ENCODE measurements at places on chromosomes 7 and 10. TPM values are rescaled to one million over a fixed set of nuclear protein-coding genes. Genes with fewer than 3 reads are reported as not detected.

- no peak overlapping the region for H3K4me3 ChIP-seq
- H3K27ac ChIP-seq, result no peak overlapping the region
- H3K36me3 ChIP-seq, result no peaks in the 10 kb centered on the region
- H3K27me3 ChIP-seq, result peaks cover 2% of the 10 kb centered on the region
Observed at GRCh38 chr7:158422887-158423560, 164.6 kb downstream of the PTPRN2 start.

The STEAP1B gene
- total RNA-seq, result not detected

- H3K4me3 ChIP-seq, result no peak overlapping the region
- peaks cover 11% of the 10 kb centered on the region for H3K4me1 ChIP-seq
- no peak for DNase-seq
- peaks cover 17% of the 10 kb centered on the region for H3K36me3 ChIP-seq
- no peaks in the 10 kb centered on the region for H3K27me3 ChIP-seq
Observed at GRCh38 chr7:135201350-135201749, 10.0 kb downstream of the WDR91 start.

GRCh38 chr7:157573244-157573643 lies 236.4 kb downstream of the DNAJB6 start:
- no peak overlapping the region for H3K27ac ChIP-seq
- peaks cover 38% of the 10 kb centered on the region for H3K4me1 ChIP-seq
- no peaks in the 10 kb centered on the region for H3K36me3 ChIP-seq
- H3K4me3 ChIP-seq, result no peak overlapping the region
- no peak for DNase-seq

The CDC14C gene
- not detected for total RNA-seq

The ASAH2B gene
- total RNA-seq, result 4.2 TPM

DNA sequence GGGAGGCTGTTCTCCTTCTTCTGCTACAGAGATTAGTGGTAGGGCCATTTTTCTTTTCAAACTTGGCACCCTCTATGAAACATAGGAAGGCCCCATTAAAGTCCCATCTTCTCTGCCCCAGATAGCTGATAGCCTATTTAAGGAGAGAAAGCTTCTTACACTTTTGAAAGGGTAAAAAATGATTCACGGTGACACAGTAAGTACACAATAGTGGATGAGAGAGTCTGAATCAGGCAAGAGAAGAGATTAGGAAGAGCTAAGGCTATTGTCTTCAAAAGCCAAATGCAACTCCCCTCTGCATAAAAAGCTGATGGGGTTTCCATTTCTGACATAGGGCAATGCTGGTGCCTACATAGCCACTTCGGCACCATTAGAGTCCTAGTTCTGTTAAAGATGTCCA lies 3.6 kb downstream of the INA start:
- H3K4me3 ChIP-seq, result no peak overlapping the region
- peaks cover 2% of the 10 kb centered on the region for H3K4me1 ChIP-seq
- DNase-seq, result no peak
- no peaks in the 10 kb centered on the region for H3K36me3 ChIP-seq
- H3K27me3 ChIP-seq, result peaks cover 73% of the 10 kb centered on the region
- no peak overlapping the region for H3K27ac ChIP-seq

- H3K4me1 ChIP-seq, result peaks cover 1% of the 10 kb centered on the region
- peak overlapping the region; percentile 49 for H3K27ac ChIP-seq
- peak overlapping the region; percentile 73 for H3K4me3 ChIP-seq
Observed at GRCh38 chr10:133334503-133335245, 2.0 kb downstream of the CALY start.

- no peaks in the 10 kb centered on the region for H3K4me1 ChIP-seq
- H3K27me3 ChIP-seq, result peaks cover 33% of the 10 kb centered on the region
- no peak overlapping the region for H3K27ac ChIP-seq
- H3K36me3 ChIP-seq, result no peaks in the 10 kb centered on the region
- no peak for DNase-seq
Observed at GRCh38 chr10:67676208-67676825, 19.7 kb downstream of the CTNNA3 start.

- no peak for DNase-seq
- no peak overlapping the region for H3K4me3 ChIP-seq
- H3K4me1 ChIP-seq, result no peaks in the 10 kb centered on the region
- H3K36me3 ChIP-seq, result no peaks in the 10 kb centered on the region
- no peaks in the 10 kb centered on the region for H3K27me3 ChIP-seq
Observed at GRCh38 chr10:18377898-18378297, 237.7 kb downstream of the CACNB2 start.

The CCDC172 gene
- total RNA-seq, result not detected

GRCh38 chr7:40551685-40552576 lies 417.1 kb downstream of the SUGCT start:
- DNase-seq, result no peak
- H3K4me3 ChIP-seq, result no peak overlapping the region

The SLC16A12 gene
- not detected for total RNA-seq

GRCh38 chr10:110446954-110447608 lies 50.6 kb upstream of the DUSP5 start:
- H3K27me3 ChIP-seq, result peaks cover 38% of the 10 kb centered on the region
- H3K36me3 ChIP-seq, result peaks cover 6% of the 10 kb centered on the region
- peaks cover 16% of the 10 kb centered on the region for H3K4me1 ChIP-seq
- no peak overlapping the region for H3K27ac ChIP-seq
- no peak overlapping the region for H3K4me3 ChIP-seq

DNA sequence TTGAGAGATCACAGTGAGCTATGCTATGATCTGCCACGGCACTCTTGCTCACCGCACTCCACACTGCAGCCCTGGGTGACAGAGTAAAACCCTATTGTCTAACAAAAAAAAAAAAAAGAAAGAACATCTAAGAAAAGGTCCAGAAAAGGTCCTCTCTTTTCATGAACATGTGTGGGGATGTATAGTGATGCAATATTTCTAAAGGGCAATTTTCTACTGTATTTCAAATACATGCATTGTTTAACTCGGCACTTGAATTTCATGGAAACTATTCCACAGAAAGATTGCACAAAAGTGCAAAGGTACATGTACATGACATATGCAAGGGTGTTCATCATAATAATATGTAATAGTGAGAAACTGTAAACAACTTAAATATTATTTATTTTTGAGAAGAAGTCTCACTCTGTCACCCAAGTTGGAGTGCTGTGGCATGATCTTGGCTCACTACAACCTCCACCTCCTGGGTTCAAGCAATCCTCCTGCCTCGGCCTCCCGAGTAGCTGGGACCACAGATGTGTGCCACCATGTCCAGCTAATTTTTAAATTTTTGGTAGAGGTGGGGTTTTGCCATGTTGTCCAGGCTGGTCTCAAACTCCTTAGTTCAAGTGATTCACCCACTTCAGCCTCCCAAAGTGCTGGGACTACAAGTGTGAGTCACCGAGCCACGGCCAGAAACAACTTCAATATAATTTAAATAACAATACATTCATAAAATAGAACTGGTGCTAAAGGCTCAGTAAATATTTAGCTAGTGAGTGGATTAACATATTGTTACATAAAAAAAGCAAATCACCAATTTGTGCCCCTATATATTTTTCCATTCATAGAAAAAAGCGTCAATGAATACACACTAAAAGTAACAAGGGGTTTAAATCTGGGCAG lies 1.3 kb upstream of the PPRC1 start:
- H3K27me3 ChIP-seq, result no peaks in the 10 kb centered on the region
- no peak overlapping the region for H3K27ac ChIP-seq
- no peak for DNase-seq
- H3K4me3 ChIP-seq, result peak overlapping the region; percentile 97
- H3K36me3 ChIP-seq, result peaks cover 2% of the 10 kb centered on the region

DNA sequence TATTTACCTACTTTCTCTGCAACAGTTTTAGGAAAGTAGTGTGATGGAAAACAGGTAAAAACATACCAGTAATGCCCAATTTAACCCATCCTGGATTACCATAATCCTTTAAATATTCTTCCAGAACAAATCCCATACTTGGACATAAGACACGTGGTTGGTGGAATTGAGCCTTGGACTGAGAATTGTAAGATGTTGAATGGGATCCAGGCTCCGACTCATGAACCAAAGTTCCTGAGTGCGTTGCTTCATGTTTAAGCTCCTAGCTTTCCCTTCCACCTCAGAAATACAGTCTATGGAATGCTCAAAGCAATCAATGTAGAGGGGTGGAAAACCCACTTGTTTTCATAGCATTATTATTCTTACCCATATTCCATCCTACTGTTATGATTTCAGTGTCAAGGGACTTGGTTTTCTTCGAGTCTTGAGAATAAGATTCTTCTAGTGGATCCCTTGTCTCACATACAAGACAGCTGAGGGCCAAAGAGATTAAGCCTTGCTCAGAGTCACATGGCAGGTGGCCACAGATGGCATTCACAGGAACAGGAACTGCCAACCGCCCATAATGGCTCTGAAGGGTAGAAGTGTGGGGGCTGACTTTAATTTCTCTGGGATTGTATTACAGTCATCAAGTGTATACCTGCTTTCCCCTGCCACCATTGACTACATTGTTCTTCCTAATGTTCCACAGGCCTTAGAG lies 171.2 kb downstream of the GFRA1 start:
- no peaks in the 10 kb centered on the region for H3K36me3 ChIP-seq
- no peaks in the 10 kb centered on the region for H3K4me1 ChIP-seq
- H3K27ac ChIP-seq, result no peak overlapping the region
- H3K4me3 ChIP-seq, result no peak overlapping the region
- no peak for DNase-seq
- no peaks in the 10 kb centered on the region for H3K27me3 ChIP-seq

The FAM180A gene
- not detected for total RNA-seq

- H3K27me3 ChIP-seq, result peaks cover 35% of the 10 kb centered on the region
- H3K4me3 ChIP-seq, result no peak overlapping the region
- no peak overlapping the region for H3K27ac ChIP-seq
Observed at GRCh38 chr10:4704034-4704545, 121.9 kb upstream of the AKR1E2 start.

The DHX32 gene
- total RNA-seq, result 19.1 TPM

GRCh38 chr7:98165827-98166667 lies 45.2 kb upstream of the BHLHA15 start:
- peak; percentile 71 for DNase-seq
- no peak overlapping the region for H3K4me3 ChIP-seq
- no peaks in the 10 kb centered on the region for H3K27me3 ChIP-seq
- peaks cover 2% of the 10 kb centered on the region for H3K4me1 ChIP-seq
- no peak overlapping the region for H3K27ac ChIP-seq
- no peaks in the 10 kb centered on the region for H3K36me3 ChIP-seq

DNA sequence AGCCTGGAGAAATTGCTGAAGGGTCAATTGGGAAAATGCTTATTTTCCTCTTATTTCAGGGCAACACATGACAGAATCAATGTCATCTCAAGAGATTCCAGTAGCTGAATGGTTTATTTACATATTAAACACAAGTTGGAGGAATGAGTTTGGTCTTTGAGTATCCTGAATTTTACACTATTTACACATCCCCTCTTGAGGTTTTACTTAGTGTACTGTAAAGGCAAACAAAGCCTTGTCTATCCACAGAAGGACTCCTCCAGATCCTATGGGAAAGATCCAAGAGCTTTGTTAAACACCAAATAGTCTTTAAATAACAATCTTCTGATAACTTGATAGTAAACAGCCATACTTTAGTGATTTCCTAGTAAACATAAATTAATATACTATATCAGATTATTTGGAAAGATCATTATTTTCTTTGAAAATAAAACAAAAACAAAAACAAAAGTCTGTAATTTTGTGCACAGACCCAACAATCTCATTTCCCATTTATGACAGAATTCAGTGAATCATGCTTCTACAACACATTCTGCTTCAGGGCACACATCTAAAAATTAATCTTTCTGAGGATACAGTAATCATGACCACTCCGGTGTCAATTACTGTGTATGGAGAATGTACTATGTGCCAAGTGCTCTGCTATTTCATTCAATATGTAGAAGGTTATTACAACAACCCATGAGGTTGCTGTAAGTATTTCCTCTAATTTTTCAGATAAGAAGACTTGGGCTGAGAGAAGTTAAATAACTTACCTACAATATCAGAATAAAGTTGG lies 575.0 kb upstream of the LRRTM3 start:
- H3K27ac ChIP-seq, result no peak overlapping the region
- no peaks in the 10 kb centered on the region for H3K36me3 ChIP-seq
- H3K4me1 ChIP-seq, result no peaks in the 10 kb centered on the region
- no peaks in the 10 kb centered on the region for H3K27me3 ChIP-seq
- DNase-seq, result no peak
- H3K4me3 ChIP-seq, result no peak overlapping the region

DNA sequence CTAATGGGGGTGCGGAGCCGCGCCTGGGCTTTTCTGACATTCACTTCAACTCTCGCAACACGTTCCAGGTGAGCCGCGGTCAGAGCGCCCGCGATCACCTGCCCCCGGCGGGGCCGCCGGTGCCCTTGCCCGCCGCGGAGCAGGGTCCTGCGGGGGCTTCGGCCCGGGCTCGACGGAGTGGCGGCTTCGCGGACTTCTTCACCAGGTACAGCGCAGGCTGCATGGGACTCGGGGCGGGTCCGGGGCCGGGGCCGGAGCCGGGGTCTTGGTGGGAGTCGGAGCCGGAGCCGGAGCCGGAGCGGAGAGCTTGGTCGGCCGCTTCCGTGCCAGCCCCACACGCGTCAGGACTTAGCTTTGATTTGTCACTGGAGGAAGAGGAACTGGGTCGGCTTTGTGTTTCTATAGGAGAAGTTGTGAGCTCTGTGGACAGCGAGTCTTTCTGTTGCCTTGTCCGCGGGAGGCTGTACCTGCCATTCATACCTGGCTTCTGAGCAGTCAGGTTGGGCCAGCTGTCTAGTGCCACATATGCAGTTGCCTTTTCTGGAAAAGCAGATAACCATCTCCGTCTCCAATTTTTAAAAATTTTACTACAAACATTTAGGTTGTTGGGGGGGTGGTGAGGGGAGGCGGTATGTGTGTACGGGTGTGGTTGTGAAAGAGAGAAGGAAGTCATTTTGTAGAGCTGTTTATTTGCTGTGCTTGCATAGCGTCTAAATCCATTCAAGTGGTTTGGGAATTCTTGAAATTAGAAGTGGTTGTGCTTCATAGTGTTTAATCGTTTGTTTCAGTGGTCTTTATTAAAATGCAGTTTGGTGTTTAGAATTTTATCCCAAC lies 1.3 kb downstream of the TBC1D12 start:
- peak overlapping the region; percentile 34 for H3K27ac ChIP-seq
- H3K4me3 ChIP-seq, result peak overlapping the region; percentile 82
- peaks cover 69% of the 10 kb centered on the region for H3K27me3 ChIP-seq

- no peak for DNase-seq
- peaks cover 46% of the 10 kb centered on the region for H3K4me1 ChIP-seq
- H3K36me3 ChIP-seq, result peaks cover 7% of the 10 kb centered on the region
- H3K27ac ChIP-seq, result no peak overlapping the region
Observed at GRCh38 chr10:102287538-102287937, 42.2 kb downstream of the GBF1 start.

The CLRN3 gene
- total RNA-seq, result not detected

The EIF5AL1 gene
- 0.94 TPM for total RNA-seq

DNA sequence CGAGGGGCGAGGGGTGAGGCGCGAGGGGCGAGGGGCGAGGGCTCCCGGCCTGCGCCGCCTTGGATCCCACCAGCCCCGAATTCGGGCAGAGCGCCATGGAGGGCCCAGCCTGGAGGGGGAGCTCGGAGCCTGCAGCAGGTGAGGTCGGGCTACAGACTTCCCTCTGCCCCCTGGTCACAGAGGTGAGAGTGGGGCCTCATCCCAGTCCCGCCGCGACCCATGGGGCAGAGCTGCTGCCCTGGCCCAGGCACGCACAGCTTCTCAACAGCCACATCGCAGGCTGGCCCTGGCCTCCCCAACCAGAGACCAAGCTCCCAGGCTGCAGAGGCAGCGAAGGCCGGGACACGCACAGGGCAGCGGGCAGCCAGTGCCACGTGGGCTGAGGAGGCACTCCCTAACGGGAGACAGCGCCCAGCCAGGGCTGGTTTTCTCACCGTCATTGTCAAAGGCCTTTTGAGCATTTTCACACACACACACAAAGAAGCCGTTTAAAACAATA lies 191.8 kb downstream of the PTPRN2 start:
- no peaks in the 10 kb centered on the region for H3K27me3 ChIP-seq
- H3K27ac ChIP-seq, result no peak overlapping the region
- no peak for DNase-seq
- H3K4me3 ChIP-seq, result no peak overlapping the region
- no peaks in the 10 kb centered on the region for H3K36me3 ChIP-seq
